ENCODE measurements at places on chromosomes 4 and X.

GRCh38 chr4:147547314-147548056 lies 66.6 kb downstream of the EDNRA start:
- no peak for DNase-seq

DNA sequence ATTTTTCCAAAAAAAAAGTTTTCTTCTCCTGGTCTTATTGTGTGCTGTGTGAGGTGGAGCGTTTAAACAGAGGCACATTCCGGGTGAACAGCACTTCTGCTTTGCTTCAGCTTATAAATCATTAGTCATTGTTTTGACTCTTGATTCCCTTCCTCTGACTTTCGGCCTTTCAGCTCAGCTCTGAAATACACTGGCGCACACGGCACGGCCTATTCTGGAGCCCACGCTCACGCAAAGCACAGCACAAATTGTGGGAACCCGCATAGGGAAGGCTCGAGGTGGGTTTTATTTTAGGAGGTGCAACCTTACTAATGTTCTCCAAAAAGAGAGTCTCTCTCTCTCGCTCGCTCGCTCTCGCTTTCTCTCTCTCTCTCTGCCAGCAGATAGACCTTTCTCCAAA lies 4.0 kb downstream of the POU3F4 start:
- DNase-seq, result no peak

DNA sequence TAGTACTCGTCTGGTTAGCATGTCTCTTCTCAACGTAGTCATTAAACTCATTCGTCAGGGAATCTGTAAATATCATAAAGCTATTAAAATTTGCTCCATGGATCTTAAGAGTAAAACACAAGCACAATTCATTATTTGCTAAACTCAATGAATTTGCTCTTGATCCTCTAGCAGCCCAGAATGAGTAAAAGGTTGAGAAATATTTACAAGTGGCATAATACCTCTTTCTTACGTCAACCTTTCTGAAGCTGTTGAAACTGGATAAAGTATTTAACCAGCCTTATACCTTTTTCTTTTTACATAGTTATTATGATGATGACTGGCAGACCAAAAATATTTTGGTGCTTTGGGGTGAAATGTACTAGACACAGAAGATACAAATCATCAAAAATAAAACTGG lies 66.9 kb downstream of the LUZP4 start:
- no peak for DNase-seq

- DNase-seq, result no peak
These were observed 39.5 kb upstream of the ZNF330 start for GRCh38 chr4:141180991-141181761.

- no peak for DNase-seq
These were observed 280.0 kb upstream of the RASGEF1B start for GRCh38 chr4:81751531-81752289.

DNA sequence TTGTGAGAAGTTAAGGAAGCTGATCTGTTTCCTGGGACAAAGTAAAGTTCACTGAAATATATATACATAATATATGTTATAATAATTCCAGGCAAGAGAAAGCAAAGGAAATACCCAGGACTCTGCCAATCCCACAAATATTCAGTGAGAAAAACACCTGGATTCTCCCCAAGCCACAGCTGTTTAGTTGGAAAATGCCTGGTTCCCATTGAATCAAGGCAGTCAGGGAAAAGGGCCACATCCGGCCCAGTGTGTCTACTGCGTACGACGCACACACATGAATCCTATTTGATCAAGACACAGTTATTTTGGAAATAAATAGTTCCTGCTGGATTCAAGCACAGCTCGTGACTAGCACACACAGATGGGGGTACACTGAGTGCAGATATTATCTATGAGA lies 6.3 kb upstream of the DCHS2 start:
- DNase-seq, result no peak

DNA sequence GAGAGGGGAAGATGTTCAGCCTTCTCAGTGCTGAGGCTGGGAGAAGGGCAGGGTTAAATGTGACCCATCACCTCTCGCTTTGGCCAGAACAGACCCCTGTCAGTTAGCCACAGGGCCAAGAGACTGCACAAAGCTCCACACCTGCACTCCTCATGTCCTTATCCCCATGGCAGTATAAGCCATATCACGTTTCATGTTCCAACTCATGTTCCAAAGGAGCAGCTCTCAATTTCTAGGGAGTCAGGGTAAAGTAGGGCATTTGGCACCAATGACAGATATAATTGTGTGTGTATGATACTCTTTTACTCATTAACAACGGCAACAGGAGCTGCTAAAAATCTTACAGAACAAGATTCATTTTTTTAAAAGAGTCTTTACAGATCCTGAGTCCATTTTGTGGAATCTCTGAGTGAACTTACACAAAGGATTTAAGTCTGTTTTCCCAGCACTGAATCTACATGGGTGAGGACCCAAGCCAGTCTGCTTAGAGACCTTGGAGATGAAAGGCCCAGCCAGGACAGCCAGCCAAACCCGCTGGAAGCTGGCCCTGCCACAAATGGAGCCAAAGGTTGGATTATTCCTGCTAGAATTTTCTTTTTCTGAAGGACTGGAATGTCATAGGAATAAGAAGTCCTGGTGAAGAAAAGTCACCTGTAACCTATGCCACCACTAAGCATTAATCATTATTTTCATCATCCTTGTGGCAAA lies 129.1 kb upstream of the SMAD1 start:
- no peak for DNase-seq

- DNase-seq, result no peak
These were observed 409 bp downstream of the UGDH start for GRCh38 chr4:39526765-39527295.

- no peak for DNase-seq
These were observed 84.2 kb downstream of the CNOT6L start for GRCh38 chr4:77734928-77735327.

DNA sequence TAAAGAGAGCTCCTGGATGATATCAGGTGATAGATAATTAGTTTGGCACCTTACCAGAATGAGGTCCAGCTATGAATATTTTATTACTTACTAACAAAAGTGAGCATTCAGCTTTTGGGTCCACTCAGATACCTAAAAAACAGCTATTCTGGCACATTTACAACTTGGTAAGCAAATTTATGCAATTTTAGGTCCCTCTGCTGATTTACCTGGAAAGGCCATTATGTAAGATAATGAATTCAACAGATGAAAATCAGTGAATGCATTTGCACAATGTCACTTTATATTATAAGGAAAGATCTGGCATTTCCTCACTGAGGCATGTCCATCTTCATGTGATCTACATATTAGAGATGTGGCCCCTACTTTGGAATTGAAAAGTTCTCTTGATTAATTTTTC lies 517.0 kb downstream of the SPRY1 start:
- DNase-seq, result no peak

DNA sequence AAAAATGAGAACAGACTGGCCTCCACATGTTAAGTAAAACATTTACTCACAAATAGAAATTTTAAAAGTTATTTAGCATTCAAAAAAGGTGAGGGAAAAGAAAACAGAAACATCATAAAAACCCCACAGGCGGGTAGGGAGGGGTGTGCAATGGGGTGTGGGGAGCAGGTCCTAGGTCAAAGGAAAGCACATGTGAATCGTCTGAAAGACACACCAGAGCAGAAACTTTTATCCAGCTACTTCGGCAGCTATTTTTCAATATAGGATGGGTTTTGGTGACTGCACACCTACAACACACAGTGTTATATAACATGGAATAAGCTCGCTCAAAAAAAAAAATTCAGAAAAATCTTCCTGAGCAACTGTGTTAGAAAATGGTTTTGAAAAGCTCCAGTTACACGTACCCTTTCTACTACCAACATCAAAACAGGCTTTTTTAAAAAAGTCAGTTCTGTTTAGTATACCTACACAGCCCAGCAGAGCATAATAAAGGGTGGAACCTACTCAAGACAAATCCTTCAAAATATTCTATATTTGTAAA lies 1.6 kb downstream of the OTUD4 start:
- no peak for DNase-seq

DNA sequence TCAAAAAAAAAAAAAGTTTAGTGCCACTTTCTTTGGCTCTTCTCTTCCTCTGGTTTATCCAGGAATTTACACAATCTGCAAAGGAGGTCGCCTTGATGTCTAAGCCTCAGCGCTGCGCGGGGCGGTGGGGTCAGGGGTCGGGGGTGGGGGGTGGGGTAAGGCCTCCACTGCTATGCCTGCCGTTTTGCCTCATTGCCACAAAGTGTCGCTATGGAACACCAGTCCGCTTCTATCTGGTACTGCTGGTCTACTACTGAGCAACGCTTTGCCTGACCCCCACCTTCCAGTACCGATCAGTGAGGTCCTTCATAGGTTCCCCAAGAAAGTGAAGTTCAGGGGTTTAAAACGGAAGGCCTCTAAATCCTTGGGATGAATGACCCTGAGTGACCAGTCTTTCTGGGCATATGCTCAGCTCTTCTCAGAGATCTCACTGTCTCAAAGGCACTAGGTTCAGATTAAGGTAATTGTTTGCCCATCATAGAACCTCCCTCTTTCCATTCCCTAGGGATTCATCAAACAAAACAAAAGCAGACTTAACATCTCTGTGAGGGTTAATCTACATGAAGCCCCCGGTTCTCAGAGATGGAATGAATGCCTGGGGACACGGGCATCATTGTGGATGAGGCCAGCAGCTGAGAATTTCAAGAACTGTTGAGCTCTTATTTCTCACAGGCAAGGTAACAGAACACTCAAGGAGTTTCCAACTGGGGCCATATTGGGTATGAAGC lies 16.9 kb upstream of the TSR2 start:
- DNase-seq, result no peak

DNA sequence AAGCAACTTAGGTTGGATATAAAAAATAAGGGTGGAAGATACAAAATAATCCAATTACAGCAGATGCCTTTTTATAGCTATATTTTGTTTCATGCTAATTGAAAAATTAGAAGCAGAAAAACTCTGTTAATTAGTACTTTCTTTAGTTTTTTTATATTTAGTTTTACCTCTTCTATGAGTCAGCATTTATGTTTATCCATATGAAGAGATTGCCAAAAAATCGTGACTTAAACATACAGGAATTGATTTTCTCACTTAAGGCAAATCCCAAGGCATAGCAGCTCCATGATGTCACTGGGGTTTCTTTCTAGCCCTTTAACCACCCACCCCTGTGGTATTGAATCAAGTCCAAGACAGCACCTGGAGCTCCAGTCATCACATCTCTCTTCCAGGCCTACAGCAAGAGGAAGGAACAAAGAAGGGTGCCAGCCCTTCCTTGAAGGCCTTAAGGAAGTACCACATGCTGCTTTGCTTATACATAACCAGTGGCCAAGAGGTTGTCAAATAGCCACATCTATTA lies 365.8 kb upstream of the TENM3 start:
- no peak for DNase-seq

DNA sequence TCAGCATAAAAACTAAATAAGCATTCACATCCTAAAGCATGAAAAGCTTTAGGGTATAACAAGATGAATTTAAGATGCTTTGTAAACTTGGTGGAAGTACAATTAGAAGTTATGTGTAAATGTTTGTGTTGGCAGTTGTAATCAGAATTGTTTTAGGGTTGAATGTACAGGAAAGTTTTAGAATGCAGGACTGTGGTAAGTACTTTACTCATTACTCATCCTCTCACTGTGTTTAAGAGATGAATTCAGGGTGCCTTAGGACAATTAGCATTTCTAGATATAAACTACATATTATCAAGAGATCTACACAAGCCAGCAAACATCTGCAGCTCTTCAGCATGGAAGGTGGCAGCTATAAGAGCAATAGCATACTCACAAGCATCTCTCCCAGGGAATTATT lies 77.5 kb upstream of the ELOVL6 start:
- DNase-seq, result no peak

GRCh38 chr4:186724058-186724863 lies 605 bp upstream of the FAT1 start:
- no peak for DNase-seq

DNA sequence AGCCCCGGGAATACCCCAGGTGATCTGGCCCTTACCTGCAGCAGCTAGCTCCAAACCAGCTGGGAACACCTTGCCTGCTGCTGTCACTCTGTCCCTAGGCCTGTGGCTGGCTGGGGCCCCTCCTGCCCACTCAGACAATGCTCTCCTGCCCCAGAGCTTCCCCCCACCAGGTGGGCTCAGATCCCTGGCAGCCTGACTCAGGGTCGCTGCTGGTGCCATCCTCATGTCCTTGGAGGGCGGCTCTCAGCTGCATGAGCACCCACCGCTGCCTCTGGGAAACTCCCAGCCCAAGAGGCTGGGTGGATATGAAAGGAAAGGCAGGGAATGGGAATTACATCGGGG lies 15.8 kb downstream of the C4orf50 start:
- no peak for DNase-seq

- DNase-seq, result no peak
These were observed 93.6 kb upstream of the CPEB2 start for GRCh38 chr4:14908635-14909034.

GRCh38 chr4:76726631-76727030 lies 171.3 kb downstream of the SOWAHB start:
- DNase-seq, result no peak

GRCh38 chrX:74085642-74086236 lies 218.2 kb upstream of the ZCCHC13 start:
- DNase-seq, result no peak

GRCh38 chrX:106144755-106145639 lies 23.1 kb upstream of the PWWP3B start:
- DNase-seq, result no peak

GRCh38 chr4:101050088-101050836 lies 297.1 kb downstream of the PPP3CA start:
- DNase-seq, result no peak

DNA sequence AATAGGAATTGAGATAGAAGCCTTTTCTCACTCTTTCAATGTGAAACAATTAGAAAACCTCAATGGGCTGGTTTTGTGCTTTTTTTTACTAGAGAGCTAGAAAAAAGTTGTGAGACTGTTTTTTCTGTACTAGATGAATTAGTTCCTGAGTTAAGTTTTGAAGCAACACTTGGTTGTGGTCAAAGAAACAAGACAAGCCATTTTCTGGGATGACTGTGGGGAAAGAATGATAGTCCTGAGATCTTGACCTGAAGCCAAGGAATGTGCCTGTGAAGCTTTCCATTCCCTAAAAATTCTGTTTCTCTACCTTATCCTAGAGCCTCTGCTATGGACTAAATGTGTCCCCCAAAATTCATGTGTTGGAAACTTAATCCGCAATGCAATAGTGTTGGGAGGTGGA lies 157.8 kb upstream of the TLL1 start:
- no peak for DNase-seq

DNA sequence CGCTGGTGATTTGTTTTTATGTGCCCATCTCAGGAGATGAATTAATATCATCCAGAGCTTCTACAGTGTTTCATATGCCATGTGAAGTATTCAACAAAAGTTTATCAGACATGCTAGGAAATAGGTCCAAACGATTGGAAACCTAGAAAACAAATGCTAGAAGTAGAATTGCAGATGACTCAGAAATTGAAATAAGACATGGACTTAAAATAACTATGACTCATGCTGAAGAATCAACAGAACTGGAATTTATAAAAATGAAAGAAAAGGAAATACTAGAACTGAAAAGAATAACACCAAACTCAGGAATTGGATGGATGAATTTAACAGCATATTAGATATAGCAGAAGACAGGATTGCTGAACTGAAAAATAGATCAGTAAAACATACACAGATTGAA lies 172.7 kb upstream of the GIMD1 start:
- no peak for DNase-seq

GRCh38 chr4:166432842-166433241 lies 559.8 kb downstream of the TLL1 start:
- DNase-seq, result no peak

- no peak for DNase-seq
These were observed 22.8 kb upstream of the EIF4E start for GRCh38 chr4:98951710-98952109.
